ENCODE measurements at places on chromosomes 3 and 15. TPM values are rescaled to one million over a fixed set of nuclear protein-coding genes. Genes with fewer than 3 reads are reported as not detected.

DNA sequence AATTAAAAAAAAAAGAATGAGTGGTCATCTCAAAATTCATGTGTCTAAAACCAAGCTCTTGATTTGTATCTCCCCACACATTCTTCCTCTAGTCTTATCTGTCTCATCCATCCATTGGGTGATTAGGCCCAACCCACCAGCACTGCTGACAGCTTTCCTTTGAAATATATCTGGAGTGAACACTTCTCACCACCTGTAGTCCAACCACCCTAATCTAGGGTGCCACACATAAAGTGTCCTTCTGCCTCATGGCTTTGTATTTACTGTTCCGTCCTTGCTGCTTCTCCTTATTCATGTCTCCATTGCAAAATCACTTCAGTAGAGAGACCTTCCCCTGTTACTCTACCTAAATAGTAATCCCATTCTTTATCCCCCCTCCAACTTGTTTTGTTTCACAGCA is 82.4 kb upstream of the PTX3 start:
- H3K27me3 ChIP-seq, result no peaks in the 10 kb centered on the region
- ATAC-seq, result no peak
- no peak overlapping the region for H3K4me3 ChIP-seq
- no peaks in the 10 kb centered on the region for H3K4me1 ChIP-seq
- no peak overlapping the region for H3K27ac ChIP-seq

DNA sequence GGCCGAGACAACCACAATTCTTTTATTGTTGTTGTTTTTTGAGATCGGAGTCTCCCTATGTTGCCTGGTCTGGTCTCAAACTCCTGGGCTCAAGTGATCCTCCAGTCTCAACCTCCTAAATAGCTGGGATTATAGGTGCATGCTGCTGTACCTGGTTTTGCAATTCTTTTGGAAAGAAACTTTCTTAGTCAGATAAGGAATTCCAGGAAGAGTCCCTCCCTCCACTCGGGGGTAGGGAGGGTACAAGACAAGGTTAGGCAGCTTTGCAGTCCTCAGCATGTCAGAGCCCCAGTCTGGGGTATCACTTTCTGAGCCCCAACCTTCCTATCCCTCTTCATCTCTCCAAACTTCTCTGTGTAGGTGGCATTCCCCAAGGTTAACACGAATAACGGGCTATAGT is 33.8 kb upstream of the FURIN start:
- H3K27ac ChIP-seq, result no peak overlapping the region
- H3K4me1 ChIP-seq, result no peaks in the 10 kb centered on the region
- no peaks in the 10 kb centered on the region for H3K36me3 ChIP-seq
- no peak for ATAC-seq

GRCh38 chr3:9916346-9916733 is 558 bp upstream of the IL17RC start:
- H3K36me3 ChIP-seq, result peaks cover 22% of the 10 kb centered on the region
- ATAC-seq, result peak; percentile 26
- peak overlapping the region; percentile 49 for H3K4me3 ChIP-seq
- no peaks in the 10 kb centered on the region for H3K27me3 ChIP-seq
- peaks cover 20% of the 10 kb centered on the region for H3K4me1 ChIP-seq

DNA sequence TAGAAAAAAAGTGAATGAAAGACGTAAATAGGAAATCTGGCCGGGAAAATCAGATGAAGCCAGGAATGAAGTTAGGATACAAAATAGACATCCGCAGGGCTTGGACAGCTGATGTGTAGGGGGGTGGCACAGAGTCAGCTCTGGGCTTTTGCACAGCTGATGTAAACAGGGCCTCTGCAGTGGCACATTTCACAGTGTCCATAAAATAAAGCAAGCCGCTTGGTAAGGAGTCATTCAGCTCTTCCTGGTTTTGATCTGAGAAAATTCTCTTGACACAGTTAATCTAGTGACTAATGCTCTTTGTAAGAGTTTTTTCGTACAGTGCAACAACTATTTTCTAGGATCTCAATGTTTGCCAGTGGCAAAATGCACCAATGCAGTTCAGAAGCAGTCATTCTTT is 153.3 kb downstream of the USP13 start:
- ATAC-seq, result no peak
- H3K4me1 ChIP-seq, result no peaks in the 10 kb centered on the region
- H3K4me3 ChIP-seq, result no peak overlapping the region
- no peak overlapping the region for H3K27ac ChIP-seq

Gene UBAP1L
- total RNA-seq, result 7.5 TPM

Gene SCAMP5
- 7.9 TPM for total RNA-seq

Gene TMEM212
- total RNA-seq, result not detected

Gene EPHB3
- 10.6 TPM for total RNA-seq

Gene CALML4
- total RNA-seq, result 53.5 TPM

Measured in gastroesophageal sphincter (tissue), 4 donors.